NCI-H2227 treated with DMSO at 0.1 percent for 48 hours (cell line): ENCODE measurements at places on chromosomes 3 and 15.
A peak's percentile ranks its signal among the peaks of the same experiment; 100 is the strongest.

- DNase-seq = no peak
Measured at GRCh38 chr3:156631323-156631722, 43.1 kb upstream of the TIPARP start.

DNA sequence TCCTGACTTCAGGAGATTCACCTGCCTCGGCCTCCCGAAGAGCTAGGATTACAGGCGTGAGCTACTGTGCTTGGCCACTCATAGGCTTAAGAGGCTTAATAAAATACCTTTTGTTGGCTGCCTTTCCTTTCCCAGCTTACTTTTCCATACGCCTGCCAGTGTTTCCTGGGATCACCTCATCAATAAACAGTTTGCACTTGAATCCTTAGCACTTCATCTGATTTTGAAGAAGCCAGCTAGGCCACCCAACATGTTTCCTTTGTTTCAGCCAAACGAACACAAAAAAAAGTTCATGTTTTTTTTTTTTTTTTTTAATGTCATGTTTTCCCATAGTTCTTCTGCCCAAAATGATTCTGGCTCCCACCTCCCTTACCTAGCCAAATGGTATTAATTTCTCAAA, 92.3 kb downstream of the RAP2B start:
- DNase-seq = no peak

DNA sequence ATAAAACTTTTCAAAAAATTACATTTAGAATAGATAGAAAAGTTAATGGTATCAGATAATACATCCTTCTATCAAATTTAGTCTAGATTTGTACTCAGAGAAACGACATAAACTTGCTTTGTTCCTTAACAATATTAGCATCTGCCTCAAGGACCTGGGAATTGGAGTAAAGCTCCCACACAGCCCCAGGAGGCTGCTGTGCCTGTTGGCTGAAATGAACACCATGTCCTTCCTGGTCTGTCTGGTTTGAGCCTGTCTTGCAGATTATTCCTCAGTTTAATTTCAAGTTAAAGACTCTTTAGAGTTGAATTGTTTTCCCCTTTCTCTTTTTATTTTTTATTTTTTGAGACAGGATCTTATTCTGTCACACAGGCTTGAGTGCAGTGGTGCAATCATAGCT, 19.4 kb downstream of the GNB5 start:
- no peak for DNase-seq

GRCh38 chr3:40615918-40616819, 91.4 kb downstream of the ZNF621 start:
- DNase-seq = peak; percentile 46

DNA sequence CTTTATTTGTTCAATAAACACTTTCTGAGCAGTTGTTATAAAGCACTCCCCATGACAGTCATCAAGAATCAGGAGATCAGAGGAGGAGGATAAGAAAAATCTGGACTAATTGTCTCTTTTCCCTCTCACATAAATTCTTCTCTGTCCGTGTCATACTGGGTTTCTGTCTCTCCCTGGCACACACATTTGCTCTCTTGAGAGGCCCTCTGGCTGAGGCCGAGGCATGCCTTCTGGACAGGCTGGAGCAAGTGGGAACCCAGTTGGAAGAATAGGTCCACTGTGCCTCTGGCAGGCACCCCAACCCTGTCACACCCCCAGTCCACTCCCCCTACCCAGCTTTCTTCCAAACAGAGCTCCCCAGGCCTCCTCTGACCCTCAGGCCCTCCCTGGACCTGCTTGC, 315.8 kb downstream of the UACA start:
- DNase-seq = no peak

DNA sequence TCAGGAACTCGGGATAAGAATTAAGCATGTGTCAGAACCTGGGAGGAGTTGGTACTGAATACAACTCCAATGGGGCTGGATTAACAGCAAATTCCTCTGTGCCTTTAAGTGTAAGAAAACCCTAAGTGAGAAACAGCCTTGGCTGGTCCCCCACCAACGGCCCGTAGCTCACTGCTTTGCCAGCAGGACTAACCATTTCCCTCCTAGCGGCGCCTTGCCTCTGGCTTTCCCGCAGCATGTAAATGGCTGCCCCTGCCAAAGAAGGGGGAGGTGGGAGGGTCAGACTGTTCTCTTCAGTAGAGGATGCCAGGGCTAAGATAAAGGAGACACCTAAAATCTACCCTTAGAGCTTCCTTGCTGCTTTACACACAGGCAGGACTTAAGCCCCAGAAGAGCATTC, 51.0 kb upstream of the SH3GL3 start:
- no peak for DNase-seq

DNA sequence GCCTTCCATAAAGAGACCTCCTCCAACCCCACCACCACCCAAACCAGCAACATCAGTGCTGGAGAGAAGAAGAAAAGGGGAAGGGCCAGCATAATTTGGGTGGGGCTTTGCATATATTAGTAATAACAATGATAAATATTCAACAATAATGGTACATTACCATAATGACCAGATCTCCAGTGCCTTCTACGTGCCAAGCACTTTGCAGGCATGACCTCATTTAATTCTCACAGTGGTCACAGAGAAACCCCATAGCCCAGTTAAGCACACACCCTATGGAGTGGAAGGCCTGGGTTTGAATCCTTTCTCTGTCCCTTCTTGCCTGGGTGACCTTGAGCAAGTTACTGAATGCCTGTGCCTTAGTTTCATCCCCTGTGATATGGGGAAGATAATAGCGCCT, 49.2 kb downstream of the CORO2B start:
- no peak for DNase-seq

DNA sequence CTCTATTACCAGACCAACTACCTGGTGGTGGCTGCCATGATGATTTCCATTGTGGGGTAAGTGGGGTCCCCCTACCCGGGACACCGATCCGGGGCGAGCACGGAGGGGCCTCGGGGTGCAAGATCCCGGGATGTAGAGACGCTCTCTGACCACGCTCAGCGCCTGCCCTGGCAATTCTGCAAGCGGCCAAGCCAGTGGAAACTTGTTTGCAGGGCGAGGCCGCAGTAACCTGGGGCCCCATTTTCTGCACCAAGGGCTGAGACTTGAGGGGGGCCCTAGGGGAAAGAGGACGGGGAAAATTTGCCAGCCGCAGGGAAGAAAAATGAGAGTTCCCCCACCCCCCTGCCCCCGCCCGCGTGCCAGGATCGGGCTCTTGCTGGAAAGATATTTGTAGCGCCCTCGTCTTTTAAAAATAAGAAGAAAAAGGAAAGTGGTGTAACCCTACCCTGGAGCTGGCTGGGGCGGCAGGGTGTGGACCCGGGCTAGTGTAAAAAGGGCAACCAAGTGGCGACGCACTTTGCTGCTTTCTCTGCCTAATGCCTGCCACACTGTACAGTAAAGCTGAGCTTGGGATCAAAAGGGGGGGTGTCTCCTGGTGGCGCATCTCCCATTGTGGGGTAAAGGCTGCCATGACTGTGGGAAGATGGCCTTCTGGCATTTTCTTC, 563 bp downstream of the ARL6IP5 start:
- DNase-seq = no peak

DNA sequence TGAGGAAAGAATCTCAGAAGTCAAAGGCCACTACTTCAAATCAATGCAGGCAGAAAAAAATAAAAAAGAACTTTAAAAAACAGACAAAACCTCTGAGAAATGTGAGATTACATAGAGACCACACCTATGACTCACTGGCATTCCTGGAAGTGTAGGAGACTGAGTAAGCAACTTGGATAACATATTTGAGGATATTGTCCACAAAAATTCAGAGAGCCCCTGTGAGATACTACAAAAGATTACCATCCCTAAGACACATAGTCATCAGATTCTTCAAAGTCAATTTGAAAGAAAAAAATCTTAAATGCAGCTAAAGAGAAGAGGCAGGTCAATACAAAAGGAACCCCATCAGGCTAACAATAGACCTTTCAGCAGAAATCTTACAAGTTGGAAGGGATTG, 887.3 kb downstream of the NTRK3 start:
- no peak for DNase-seq

DNA sequence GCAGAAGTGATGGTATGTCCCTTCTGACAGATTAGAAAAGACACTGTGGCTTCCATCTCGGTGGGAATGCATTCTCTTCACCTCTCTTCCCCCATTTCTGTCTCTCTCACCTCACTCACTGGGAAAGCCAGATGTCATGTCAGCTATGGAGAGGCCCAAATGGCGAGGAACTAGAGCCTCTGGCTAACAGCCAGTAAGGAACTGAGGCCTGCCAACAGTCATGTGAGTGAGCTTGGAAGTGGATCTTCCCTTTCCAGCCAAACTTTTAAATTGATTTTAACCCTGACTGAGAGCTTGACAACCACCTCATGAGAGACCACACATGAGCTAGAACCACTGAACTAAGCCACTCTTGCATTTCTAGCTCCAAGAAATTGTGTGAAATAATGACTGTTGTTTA, 35.2 kb upstream of the CDAN1 start:
- no peak for DNase-seq

- no peak for DNase-seq
Measured at GRCh38 chr15:52067545-52067926, 45.0 kb downstream of the BCL2L10 start.

DNA sequence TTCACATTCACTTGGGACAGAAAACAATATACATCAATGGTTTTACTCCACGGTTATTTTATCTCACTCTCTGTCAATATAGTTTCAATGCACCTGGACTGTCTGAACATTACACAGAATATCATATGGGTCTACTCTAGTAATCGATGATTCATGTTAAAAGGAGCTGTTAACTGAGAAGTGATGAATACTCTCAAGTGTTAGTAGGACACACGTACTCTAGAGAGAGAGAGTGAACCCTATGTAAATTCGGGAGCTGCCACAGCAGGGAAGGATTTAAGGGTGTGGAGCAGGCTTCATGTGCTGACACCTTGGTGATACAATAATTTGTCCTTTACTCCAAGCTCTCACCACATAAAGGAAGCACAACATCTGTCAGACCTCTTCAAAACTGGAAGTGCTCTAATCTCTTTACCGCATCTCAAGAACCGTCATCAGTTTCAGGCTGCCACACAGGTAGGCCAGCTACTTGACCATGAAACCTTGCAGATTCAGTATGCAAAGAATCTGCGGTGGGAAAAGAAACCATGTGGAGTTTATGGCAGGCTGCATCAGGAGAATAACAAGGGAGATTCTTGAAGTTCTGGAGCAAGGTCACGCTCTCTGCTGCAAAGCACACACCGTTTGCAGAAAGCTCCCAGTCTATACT, 199.2 kb upstream of the TMC3 start:
- DNase-seq = no peak

- peak; percentile 74 for DNase-seq
Measured at GRCh38 chr15:73305331-73306211, 63.2 kb downstream of the HCN4 start.

GRCh38 chr3:152927131-152927530, 92.2 kb downstream of the P2RY1 start:
- DNase-seq = no peak

DNA sequence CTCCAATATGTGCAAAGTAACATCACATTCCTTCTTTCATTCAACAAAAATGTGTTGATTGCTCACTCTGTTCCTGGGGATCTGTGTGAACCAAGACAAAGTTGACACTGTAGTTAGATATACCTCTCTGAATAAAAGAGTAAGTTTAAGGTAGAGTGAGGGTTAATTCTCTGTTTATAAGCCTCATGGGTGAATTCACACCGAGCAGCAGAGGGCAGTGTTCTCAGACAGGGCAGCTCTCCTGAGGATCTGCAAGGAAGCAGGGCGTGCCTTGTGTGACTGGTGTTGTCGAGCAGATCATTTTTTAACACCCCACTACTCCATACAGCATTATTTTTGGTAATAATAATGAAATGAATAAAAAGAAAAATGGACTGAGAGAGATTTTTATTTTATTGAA, 34.4 kb downstream of the PAQR9 start:
- no peak for DNase-seq

- no peak for DNase-seq
Measured at GRCh38 chr3:168914662-168915061, 748.9 kb downstream of the MECOM start.

DNA sequence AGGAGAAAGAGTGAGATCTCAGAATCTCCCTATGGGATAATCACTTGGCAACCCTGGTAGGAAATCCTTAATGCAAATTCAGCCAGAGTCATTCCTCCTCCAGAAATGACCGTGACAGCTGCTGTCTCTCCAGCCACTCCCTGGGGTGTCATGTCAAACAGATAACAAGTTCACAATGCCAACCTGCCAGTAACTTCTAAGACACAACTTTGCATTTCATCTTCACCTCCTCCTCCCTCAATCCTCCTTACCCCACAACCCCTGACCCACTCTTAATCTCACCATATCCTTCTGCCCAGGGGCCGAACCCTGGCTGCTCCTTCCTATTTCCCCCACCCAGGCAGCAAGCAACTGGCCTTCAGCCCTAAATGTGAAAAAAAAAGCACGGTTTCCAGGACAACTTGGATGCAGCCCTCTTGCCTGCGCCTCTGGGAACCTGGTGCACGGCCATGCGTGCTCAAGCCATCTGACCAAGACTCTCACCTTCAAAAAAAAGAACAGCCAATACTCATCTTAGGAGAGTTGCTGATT, 166.0 kb downstream of the NTRK3 start:
- no peak for DNase-seq

DNA sequence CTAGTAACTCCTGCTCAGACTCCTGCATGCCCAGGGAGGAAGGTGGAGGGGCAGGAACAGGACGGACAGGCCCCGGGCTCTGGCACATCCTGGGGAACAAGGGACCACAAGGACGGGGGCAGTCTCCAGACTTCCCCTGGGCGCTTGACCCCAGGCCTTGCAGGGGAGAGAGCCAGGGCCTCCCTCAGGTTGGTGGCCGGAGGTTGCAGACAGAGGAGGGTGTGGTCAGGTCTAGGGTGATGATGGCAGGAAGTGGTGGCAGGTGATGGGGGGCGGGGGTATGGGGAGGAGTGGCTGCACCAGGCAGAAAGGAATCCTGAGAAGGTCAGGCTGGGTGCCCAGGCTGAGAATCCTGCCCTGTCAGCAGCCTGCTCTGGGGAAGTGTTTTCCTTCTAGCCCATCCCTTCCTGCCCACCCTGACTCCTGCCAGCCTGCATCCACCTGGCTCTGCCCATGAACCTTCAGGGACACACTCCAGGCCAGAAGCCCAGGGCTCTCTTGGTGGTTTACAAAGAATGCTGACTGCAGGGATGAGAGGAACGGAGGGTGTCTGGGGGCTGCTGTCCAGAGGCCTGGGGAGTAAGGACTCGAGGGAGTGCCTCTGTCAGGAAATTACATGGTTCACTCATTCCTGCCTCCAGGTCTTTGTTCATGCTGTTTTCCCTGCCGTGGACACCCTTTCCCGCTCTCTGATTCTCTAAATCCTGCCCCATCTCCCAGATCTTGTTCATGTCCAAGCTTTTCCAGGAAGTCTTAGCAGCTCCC, 15.8 kb downstream of the LOXL1 start:
- DNase-seq = no peak

DNA sequence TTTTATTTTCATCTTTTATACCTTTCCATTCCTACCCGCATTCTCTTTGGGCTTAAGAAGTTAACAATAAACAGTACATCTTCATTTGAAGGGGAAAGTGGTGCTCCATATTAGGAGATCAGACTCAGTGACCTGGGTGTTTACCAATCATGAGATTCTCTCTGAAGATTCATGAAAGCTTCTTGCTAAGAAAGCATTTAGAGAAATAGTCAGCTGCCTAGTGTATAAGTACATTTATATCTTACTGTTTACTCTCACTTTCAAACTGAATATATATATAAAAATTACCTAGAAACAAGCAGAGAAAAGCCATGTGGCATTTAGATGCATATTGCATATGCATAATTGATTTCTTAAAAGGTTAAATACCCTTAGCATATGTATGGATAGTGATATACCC, 100.5 kb downstream of the KCNH8 start:
- DNase-seq = no peak
